ENCODE measurements at places on chromosomes 6 and 20. TPM values are rescaled to one million over a fixed set of nuclear protein-coding genes. Genes with fewer than 3 reads are reported as not detected.

Gene CST8
- not detected for total RNA-seq

- DNase-seq, result no peak
- H3K4me1 ChIP-seq, result no peaks in the 10 kb centered on the region
- no peaks in the 10 kb centered on the region for H3K36me3 ChIP-seq
Measured at GRCh38 chr6:102619585-102619984, 1226.1 kb downstream of the GRIK2 start.

DNA sequence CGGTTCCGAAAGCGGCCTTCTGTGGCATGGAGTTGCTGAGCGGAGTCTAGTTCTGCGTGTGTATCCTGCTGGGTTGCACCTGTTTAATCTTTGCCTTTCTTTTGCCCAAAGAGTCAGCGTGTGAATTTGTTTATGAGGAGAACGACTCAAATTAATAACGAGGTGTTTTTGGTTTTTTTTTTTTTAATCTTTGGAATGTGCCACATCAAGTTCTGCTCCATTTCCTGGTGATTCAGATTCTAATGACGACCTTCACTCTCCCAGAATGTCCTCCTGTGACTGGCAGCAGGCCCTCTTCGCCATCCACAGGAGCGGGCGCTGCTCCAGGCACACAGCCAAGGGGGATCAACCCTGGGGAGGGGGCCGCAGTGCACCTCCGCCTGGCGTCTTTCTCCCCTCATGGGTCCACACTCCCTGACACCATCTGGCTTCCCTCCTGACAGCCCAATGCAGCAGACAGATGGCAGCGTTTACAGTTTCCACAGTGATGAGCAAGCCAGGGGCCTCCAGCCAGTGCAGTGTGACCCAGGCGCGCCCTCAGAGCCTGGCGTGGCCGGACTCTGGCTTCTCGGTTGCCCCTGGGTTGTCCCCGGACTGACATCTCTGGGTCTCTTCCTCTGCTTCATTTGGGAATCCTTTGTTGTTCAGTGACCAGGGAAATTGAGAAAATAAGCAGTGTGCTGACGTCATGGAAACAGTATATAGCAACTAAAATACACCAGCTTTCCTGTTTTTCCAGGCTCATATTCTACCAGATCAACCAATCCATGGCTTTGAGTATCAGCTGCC is 27.5 kb upstream of the AFDN start:
- no peaks in the 10 kb centered on the region for H3K36me3 ChIP-seq
- no peak for DNase-seq
- H3K4me1 ChIP-seq, result no peaks in the 10 kb centered on the region
- no peak overlapping the region for H3K4me3 ChIP-seq

GRCh38 chr6:107124934-107125348 is 9.6 kb upstream of the BEND3 start:
- no peak overlapping the region for H3K27ac ChIP-seq
- H3K27me3 ChIP-seq, result no peaks in the 10 kb centered on the region
- H3K36me3 ChIP-seq, result no peaks in the 10 kb centered on the region
- no peak overlapping the region for H3K4me3 ChIP-seq
- no peak for DNase-seq

- H3K4me3 ChIP-seq, result no peak overlapping the region
- H3K27me3 ChIP-seq, result no peaks in the 10 kb centered on the region
- H3K4me1 ChIP-seq, result no peaks in the 10 kb centered on the region
Measured at GRCh38 chr6:13099771-13100170, 228.6 kb downstream of the TBC1D7 start.

Gene RBBP8NL
- total RNA-seq, result not detected

- peaks cover 94% of the 10 kb centered on the region for H3K4me1 ChIP-seq
- no peak overlapping the region for H3K4me3 ChIP-seq
- H3K36me3 ChIP-seq, result no peaks in the 10 kb centered on the region
- peak overlapping the region; percentile 91 for H3K27ac ChIP-seq
Measured at GRCh38 chr6:56729719-56730118, 87.0 kb upstream of the DST start.

Gene CLDN20
- total RNA-seq, result not detected

DNA sequence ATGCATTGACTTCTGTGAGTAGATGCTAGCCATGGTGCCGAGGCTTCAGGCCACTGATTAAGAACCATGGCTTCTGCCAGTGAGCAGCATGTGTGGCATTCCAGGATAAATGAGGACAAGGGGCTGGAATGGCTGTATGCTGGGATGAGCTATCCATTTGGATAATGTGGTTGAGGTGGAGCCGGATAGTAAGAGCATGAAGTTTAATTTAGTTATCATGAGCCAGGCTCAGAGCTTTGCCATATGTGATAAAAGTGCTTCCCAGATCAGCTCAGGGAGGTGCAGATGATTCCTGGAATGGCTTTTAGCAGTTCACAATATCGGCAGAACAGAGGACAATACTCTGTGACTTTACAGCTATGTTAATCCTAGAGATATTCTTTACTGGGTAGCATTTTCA is 34.6 kb upstream of the RNF8 start:
- no peaks in the 10 kb centered on the region for H3K27me3 ChIP-seq
- DNase-seq, result no peak
- no peak overlapping the region for H3K27ac ChIP-seq
- no peaks in the 10 kb centered on the region for H3K4me1 ChIP-seq
- H3K4me3 ChIP-seq, result no peak overlapping the region

DNA sequence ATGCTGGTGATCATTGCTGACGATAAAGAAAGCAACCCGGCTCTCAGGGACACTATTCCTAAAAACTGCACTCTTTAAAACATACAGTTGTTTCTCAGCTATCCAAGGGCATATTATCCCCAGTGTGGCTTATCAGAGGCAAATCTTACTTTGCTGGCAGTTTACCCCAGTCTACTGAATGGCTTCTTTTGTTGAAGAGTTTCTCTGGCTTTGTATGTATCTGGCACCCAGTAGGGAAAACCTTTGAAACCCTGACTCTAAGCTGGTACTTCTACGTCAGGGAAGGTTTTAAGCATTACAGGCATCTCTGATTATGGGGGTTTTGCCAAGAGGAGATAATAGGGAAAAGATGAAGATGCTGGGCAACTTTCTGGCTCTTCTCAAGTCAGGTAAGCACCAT is 637.6 kb upstream of the CHD6 start:
- no peak for DNase-seq
- H3K27me3 ChIP-seq, result no peaks in the 10 kb centered on the region
- H3K27ac ChIP-seq, result no peak overlapping the region
- no peaks in the 10 kb centered on the region for H3K4me1 ChIP-seq
- H3K36me3 ChIP-seq, result no peaks in the 10 kb centered on the region
- H3K4me3 ChIP-seq, result no peak overlapping the region

DNA sequence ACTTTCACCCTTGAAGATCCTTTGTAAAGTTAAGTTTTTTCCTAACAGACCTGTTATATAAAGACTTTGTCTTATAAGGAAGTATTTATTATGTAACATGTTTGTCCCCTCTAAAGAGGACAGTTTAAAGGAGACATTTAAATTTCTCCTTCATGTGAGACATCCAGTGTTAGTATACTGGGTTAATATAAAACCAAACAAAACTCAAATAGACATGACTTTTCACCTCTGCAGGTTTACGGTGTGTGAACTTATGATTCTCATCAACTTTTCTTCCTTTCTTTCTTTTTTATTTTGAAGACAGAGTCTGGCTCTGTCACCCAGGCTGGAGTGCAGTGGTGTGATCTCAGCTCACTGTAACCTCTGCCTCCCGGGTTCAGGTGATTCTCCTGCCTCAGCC is 17.4 kb upstream of the MPC1 start:
- no peaks in the 10 kb centered on the region for H3K27me3 ChIP-seq
- no peak overlapping the region for H3K4me3 ChIP-seq
- H3K4me1 ChIP-seq, result no peaks in the 10 kb centered on the region
- DNase-seq, result no peak
- no peaks in the 10 kb centered on the region for H3K36me3 ChIP-seq
- no peak overlapping the region for H3K27ac ChIP-seq

GRCh38 chr6:93749191-93749590 is 329.8 kb upstream of the EPHA7 start:
- H3K36me3 ChIP-seq, result no peaks in the 10 kb centered on the region
- H3K4me3 ChIP-seq, result no peak overlapping the region
- H3K27ac ChIP-seq, result no peak overlapping the region

- DNase-seq, result no peak
- H3K27ac ChIP-seq, result no peak overlapping the region
- H3K4me3 ChIP-seq, result no peak overlapping the region
- peaks cover 19% of the 10 kb centered on the region for H3K4me1 ChIP-seq
Measured at GRCh38 chr6:43493230-43493629, 15.9 kb downstream of the TJAP1 start.

DNA sequence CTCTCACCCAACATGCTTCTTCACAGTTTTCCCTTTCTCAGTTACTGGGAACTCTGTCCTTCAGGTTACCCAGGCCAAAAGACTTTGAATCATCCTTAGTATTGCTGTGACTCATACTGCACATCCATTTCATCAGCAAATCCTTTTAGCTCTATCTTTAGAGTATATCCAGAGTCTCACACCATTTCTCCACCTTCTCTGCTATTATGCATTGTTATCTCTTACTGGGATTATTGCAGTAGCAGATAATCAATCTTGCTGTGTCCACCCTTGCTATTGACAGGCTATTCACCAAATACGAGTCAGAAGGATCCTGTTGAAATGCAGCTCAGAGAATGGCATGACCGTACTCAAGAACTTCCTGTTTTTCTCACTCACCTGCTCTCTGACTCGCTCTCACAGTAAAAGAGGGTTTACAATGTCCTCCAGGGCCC is 57.3 kb downstream of the BCKDHB start:
- H3K27ac ChIP-seq, result no peak overlapping the region
- no peak overlapping the region for H3K4me3 ChIP-seq
- no peaks in the 10 kb centered on the region for H3K36me3 ChIP-seq
- DNase-seq, result peak; percentile 85

DNA sequence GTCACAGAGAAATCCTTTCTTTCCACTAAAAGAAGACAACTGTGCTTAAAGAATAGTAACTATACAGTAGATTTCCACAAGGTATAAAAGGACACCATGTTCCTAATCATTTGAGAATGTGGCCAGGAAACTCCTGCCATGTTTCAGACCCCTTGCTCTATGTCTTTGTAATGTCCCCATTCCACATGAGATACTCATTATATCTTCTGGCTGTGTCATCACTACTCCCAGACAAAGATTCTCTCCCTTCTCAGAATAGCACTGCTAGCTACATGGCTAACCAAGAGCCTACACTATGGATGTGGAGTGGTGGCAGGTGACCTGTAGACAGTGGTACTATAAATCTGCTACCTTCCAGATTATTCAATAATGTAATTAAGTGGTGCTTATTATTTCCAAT is 218.1 kb upstream of the MCHR2 start:
- H3K27ac ChIP-seq, result no peak overlapping the region
- H3K4me3 ChIP-seq, result no peak overlapping the region
- no peaks in the 10 kb centered on the region for H3K36me3 ChIP-seq
- H3K27me3 ChIP-seq, result no peaks in the 10 kb centered on the region
- H3K4me1 ChIP-seq, result no peaks in the 10 kb centered on the region
- no peak for DNase-seq

Gene PDYN
- total RNA-seq, result not detected

Gene TAGAP
- total RNA-seq, result 0.13 TPM

Gene CD2AP
- 41.8 TPM for total RNA-seq

Gene KCNK17
- not detected for total RNA-seq

Gene SIRPB2
- not detected for total RNA-seq

- H3K4me1 ChIP-seq, result no peaks in the 10 kb centered on the region
- no peak overlapping the region for H3K27ac ChIP-seq
- DNase-seq, result no peak
- H3K27me3 ChIP-seq, result peaks cover 2% of the 10 kb centered on the region
Measured at GRCh38 chr6:89987830-89988229, 93.6 kb downstream of the GJA10 start.

DNA sequence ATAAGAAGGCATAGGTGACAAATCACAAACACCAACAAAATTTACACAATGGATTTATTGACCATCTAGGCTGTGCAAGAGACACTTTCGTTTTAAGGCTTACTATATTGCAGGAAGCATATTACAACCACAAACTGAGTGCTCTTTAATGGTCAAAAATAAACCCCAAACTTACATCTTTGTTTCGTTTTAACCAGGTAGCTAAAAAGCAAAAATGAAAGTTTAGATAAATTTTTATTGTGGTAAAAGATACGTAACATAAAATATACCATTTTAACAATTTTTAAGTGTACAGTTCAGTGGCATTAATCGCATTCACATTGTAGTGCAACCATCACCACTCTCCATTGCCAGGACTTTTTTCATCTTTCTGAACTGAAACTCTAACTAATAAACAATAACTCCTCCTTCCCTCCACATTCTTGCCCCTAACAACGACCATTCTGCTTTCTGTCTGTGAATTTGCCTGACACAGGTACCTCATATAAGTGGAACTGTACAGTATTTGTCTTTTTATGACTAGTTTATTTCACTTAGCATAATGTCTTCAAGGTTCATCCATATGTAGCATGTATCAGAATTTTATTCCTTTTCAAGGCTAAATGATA is 32.3 kb upstream of the DUSP22 start:
- H3K27ac ChIP-seq, result no peak overlapping the region
- 0 out of 2 replicates have a peak, but pooled peaks cover 4% of the 10 kb centered on the region for H3K27me3 ChIP-seq
- DNase-seq, result no peak
- H3K4me3 ChIP-seq, result no peak overlapping the region
- H3K4me1 ChIP-seq, result no peaks in the 10 kb centered on the region
- no peaks in the 10 kb centered on the region for H3K36me3 ChIP-seq

- H3K36me3 ChIP-seq, result no peaks in the 10 kb centered on the region
- H3K4me3 ChIP-seq, result no peak overlapping the region
- no peak overlapping the region for H3K27ac ChIP-seq
Measured at GRCh38 chr6:35128496-35128895, 12.6 kb downstream of the TCP11 start.

DNA sequence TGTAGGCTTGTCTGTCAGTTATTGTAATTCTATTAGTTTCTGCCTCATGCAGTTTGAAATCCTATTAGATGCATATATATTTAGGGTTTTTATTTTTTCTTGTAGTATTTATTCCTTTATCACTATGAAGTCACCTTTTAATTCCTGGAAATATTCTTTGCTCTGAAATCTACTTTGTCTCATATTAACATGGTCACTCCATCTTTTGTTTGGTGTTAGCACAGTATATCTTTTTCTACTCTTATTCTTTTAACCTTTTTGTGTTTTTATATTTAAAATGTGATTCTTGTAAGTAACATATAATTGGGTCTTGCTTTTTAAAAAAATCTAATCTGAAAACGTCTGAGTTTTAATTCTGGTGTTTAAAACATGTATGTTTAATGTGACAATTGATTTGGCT is 121.6 kb downstream of the GJA10 start:
- no peaks in the 10 kb centered on the region for H3K4me1 ChIP-seq
- H3K27ac ChIP-seq, result no peak overlapping the region
- H3K4me3 ChIP-seq, result no peak overlapping the region
- no peaks in the 10 kb centered on the region for H3K36me3 ChIP-seq

Gene FAM184A
- 8.7 TPM for total RNA-seq

- H3K4me3 ChIP-seq, result no peak overlapping the region
- no peaks in the 10 kb centered on the region for H3K27me3 ChIP-seq
- H3K36me3 ChIP-seq, result no peaks in the 10 kb centered on the region
Measured at GRCh38 chr20:24737212-24737850, 211.7 kb upstream of the CST7 start.

Gene SHLD1
- total RNA-seq, result 4.3 TPM

GRCh38 chr6:168078175-168078942 is 653 bp downstream of the FRMD1 start:
- peaks cover 14% of the 10 kb centered on the region for H3K4me1 ChIP-seq
- no peak overlapping the region for H3K4me3 ChIP-seq
- H3K36me3 ChIP-seq, result no peaks in the 10 kb centered on the region
- H3K27me3 ChIP-seq, result no peaks in the 10 kb centered on the region
- H3K27ac ChIP-seq, result no peak overlapping the region

Gene SNX9
- 46.0 TPM for total RNA-seq

- H3K27me3 ChIP-seq, result no peaks in the 10 kb centered on the region
- H3K36me3 ChIP-seq, result no peaks in the 10 kb centered on the region
- no peak for DNase-seq
- H3K4me3 ChIP-seq, result no peak overlapping the region
- H3K4me1 ChIP-seq, result no peaks in the 10 kb centered on the region
Measured at GRCh38 chr6:1894954-1895353, 285.2 kb downstream of the FOXC1 start.

- no peaks in the 10 kb centered on the region for H3K27me3 ChIP-seq
- H3K4me1 ChIP-seq, result peaks cover 42% of the 10 kb centered on the region
- no peaks in the 10 kb centered on the region for H3K36me3 ChIP-seq
Measured at GRCh38 chr6:146916435-146917025, 287.7 kb upstream of the STXBP5 start.
